ENCODE measurements at places on chromosomes 7 and 10.

DNA sequence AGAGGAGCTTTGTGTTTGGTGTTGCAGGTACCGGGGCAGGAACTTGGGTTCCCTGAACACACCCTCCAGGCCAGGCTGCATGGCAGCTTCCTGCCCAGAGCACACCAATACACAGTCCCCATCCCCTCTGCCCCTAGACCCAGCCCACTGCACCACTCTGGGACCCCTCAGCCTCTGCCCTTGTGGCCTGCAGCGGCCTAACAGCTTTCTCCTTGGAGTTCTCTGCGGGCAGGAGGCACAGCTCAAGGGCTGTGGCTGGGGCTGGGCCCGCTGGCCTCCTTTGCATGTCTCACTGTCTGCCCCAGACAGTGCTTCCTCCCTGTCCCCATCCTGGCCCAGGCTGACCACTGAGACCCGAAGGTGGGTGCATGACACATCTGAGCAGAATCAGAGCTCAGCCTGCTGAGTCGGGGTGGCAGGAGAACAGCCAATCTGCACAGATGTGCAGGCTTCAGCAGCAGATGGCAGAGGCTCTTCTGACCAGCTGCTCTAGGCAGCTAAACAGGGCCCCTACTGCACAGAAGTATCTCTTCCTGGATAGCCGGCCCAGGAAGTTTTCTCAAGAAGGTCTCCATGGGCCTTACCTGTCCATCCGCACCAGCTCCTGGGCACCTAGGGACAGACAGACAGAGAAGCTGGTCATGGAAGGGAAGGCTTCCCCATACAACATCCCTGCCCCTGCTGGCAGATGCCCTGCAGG lies 20.8 kb downstream of the VSIR start:
- no peak for DNase-seq

- DNase-seq = no peak
Measured at GRCh38 chr7:108124820-108125219, 5.3 kb downstream of the LAMB4 start.

DNA sequence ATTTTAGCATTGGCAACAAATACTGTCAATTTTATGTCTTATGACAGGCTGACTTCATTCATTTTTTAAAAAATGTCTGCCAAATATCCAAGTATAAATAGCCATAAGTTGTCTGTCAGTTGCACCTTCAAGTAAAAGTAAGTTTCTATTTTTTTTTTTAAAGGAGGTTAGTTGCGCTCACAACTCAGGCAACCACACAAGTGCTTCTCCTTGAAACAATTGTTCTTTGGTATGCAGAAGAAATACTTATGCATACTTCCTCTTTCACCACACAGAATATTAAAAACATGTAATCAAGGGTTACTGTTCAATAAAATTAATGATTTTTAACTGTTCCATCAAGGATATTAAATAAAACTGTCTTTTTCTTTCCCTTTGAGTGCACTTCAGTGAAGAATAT lies 97.9 kb downstream of the RTKN2 start:
- DNase-seq = no peak

DNA sequence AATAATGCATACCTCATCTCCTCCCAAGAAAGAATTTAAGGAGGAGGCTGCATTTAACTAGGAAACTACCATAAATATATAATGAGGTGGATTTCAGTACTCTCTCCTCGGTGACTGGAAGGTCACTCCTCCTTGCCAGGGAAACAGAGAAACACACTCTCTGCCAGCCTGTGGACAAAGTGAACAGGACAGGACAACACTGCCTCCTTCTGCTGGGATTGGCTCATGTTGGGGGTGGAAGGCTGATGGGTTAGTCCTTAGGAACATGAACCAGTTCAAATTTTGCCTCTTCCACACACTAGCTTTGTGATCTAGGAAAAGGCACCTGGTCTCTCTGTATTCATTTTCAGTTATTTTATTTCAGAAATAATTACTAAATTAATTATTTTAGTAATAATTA lies 50.6 kb upstream of the STEAP4 start:
- no peak for DNase-seq

- no peak for DNase-seq
Measured at GRCh38 chr7:23472956-23473843, 2.9 kb upstream of the IGF2BP3 start.
